ENCODE measurements at places on chromosomes 11 and 22.
A peak's percentile ranks its signal among the peaks of the same experiment; 100 is the strongest.

GRCh38 chr11:79439410-79439885 is 1.4 kb downstream of the TENM4 start:
- DNase-seq, result peak; percentile 40

DNA sequence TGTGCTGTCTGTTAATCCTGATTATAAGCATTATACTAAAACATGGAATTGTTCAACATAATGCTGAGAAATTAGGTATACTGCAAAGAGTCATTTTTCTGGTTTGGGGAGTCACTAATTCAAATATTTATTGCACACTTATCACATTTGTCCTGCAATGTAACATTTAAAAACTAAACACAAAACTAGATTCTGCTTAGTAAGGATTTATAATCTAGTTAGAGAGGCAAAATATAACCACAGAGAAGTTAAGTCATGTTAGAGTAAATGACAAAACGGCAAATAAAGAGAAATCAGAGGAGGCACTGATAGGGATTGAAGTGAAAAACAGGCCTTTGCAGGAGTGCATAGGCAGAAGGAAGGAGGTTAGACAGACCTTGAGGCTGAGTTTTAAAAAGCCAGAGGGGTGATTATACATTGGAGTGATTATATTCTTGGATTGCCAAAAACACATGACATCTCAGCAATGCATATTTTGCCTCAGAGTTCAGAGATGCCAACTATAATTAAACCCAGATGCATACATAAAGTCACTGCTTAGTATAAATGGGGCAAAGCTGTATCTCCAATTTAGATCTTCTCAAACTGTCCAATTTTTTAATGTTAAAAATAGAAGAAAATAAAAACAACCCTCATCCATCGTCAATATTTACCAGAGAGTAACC is 49.7 kb downstream of the CCDC34 start:
- no peak for DNase-seq

GRCh38 chr11:43916621-43917020 is 25.8 kb upstream of the C11orf96 start:
- no peak for DNase-seq

GRCh38 chr11:17260020-17260419 is 16.5 kb upstream of the NUCB2 start:
- no peak for DNase-seq

GRCh38 chr11:46529095-46529905 is 64.5 kb downstream of the AMBRA1 start:
- peak; percentile 85 for DNase-seq

- DNase-seq, result peak; percentile 83
Observed at GRCh38 chr11:128290106-128290840, 297.1 kb downstream of the ETS1 start.

GRCh38 chr11:8233691-8234424 is 29.8 kb downstream of the LMO1 start:
- DNase-seq, result peak; percentile 45

DNA sequence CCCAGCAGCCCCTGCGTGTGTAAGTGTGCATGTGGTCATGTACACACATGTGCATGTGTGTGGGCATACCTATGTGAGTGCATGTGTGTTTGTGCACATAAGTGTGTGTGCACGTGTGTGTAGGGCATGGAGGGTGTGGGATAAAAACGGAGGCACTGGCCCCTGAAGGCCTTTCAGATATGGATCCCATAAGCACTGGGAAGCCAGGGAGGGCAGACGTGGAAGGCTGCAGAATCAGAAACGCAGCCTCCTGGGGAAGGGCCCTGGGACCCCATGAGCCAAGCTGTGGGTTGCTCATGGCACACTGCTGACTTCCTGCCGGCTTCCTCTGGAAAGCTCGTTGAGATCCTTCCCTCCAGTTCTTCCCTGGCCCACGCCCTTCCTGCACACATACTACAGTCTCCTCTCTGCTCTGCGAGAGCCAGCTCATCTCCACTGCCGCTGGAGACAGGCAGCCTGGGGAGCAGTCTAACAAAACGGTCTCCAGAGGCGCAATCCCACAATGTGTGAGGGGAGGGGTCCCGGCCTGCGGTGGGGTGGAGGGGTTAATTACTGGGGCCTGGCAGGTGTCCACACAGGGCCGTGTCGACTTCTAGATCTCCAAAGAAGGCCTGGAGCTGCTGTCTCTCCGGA is 435.2 kb upstream of the B3GAT1 start:
- DNase-seq, result no peak

- DNase-seq, result peak; percentile 82
Observed at GRCh38 chr11:79173615-79174014, 267.2 kb downstream of the TENM4 start.

DNA sequence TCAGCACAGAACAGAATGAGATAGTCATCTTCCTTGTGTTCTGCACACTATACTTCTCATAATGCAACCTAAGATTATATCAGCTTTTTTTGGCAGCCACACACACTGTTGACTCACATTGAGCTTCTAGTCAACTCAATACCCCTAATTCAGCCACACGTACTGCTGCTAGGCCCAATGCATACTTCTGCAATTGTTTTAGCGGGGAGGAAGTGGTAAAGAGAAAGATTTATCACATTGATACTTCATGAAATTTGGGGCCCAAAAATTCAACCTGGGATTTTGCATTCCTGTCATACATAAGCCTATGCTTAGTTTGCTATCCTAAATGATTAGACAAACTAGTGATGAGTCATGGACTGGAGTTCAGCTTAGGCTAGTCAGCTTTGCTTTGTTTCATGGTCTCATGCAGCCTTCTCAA is 8.6 kb upstream of the UPB1 start:
- peak; percentile 79 for DNase-seq

GRCh38 chr22:39179401-39179827 is 26.9 kb upstream of the CBX7 start:
- no peak for DNase-seq

DNA sequence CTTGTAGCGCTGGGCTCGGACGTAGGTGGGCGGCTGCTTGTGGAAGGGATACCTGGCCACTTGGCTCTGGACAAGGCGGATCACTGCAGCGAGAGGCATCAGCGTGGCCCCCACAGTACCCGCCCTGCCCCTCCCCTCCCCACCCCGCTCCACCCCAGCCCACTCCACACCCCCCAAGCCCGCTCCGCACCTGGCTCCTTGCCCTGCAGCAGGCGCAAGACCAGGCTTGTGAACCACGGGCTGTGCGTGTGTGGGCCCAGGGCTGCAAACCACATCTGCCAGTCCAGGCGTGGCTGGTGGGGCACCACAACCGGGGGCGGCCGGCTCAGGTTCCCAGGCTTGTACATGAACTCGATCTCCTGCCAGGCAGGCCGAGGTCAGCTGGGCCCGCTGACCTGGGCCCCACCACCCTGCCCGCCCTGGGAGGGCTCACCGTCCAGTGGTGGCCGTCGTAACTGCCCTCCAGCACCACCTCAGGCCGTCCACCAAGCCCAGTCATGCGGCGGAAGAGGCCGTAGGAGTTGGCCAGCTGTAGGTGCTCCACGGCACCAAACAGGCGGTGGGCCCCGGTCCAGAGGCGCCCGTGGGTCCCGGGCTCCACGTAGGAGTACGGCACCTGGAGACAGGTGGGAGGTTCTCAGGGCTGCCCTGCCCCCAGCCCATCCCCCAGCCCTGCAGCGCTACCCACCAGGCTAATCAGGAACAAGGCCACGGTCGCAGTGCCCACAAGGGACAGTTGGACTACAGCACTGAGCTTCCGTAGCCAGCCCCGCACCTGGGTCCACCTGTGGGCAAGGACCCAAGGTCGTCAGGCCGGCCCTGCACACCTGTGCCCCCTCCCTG is 2.9 kb downstream of the LMF2 start:
- DNase-seq, result no peak

GRCh38 chr11:10454878-10455631 is at the start of gene AMPD3:
Gene AMPD3, plus strand, starts transcription at chr11:10455264. Its CDS starts 6,256 bp downstream, at chr11:10461520.
- peak; percentile 95 for DNase-seq

DNA sequence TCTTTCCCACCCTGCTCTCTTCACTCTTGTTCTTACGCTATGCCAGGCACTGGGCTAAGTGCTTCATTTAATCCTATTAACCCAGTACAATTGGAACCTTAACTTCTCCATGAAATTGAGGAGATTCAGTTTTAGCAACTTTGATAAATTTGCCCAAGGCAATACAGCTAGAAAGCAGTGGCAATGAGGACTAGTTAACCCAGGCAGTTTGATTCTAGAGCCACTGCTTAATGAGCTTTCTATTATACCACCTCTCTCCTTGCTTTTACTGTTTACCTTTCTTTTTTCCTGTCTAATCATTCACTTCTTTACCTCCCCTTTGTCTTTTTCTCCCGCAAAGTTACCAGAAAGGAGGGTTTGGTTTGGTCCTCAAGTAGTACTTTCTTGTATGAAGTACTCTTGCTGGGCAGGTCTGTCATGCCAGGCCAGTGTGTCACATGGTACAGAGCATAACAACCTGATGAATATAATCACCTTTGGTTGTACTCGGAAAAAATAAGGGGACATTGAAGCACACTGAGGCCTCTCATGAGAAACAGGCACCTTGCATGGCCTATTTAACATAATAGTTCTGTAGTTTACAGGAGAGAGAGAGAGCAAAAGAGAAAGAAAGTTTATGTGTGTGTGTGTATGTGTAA is 70.6 kb downstream of the PDHX start:
- no peak for DNase-seq

- DNase-seq, result no peak
Observed at GRCh38 chr22:17266251-17266971, 47.2 kb upstream of the ADA2 start.

- DNase-seq, result no peak
Observed at GRCh38 chr11:100918551-100919500, 210.8 kb downstream of the PGR start.

DNA sequence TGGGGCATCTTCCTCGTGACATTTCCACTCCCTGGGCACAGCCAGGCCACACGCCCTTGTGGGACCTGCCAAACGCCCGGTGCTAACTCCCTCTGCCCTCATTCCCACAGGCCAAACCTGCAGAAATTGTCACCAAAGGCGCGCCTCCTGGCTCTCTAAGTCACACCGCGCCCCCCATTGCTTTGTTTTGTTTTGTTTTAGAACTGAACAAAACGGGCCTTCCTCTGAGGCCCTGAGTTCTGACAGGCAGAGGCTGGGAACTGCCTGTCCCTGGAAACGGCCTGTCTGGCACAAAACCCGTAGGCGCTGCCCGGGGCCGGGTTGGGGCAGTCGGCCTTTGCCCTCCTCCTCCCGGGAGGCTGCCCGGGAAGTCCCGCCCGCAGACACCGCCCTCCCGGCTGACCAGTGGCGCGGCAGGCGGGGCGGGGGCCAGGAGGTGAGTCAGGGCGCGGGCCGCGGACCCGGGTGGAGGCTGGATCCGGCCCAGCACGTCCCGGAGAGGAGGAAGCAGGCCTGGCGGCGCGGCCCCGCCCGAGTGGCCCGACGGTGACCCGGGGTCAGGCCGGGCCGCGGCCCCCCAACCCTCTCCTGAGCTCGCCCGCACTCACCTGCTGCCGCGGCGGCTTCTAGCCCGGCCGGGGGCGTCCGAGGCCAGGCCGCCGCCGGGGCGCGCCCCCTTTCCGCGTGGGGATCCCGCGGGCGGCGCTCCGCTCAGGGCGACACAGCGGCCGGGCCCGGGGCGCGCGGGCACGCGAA is 465 bp downstream of the SUN2 start:
- peak; percentile 97 for DNase-seq

DNA sequence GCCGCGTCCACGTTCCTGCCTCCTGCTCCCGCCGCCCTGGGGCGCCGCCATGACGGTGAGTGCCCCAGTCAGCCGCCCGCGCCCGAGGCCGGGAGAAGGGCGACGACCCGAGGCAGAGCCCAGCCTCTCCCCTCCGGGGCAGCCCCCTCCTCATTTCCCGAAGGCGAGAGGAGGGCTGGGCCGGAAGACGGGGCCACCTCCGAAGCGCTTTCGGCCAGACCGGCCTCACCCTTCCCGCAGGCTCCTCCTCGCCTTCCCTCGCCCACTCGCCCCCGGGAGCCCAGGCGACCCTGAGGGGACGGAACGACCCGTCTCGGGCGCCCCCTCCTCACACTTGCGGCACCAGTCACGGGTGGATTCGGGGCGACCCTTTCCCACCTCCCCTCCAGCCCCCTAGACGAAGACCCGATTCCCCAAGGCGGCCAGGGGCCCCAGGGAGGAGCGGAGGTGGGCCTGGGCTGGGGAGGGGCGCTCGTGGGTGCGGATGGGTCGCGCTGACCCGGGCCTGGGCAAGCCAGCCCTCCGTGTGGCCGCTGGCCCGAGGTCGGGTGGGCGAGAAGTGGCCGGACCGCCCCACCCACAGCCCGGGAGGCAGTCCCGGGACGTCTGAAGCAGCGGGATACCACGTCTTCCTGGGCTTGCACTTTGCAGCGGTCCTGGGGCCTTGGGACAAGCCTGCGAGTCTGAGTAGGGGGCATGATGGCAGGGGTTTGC is 49.7 kb downstream of the TRIOBP start:
- DNase-seq, result no peak

DNA sequence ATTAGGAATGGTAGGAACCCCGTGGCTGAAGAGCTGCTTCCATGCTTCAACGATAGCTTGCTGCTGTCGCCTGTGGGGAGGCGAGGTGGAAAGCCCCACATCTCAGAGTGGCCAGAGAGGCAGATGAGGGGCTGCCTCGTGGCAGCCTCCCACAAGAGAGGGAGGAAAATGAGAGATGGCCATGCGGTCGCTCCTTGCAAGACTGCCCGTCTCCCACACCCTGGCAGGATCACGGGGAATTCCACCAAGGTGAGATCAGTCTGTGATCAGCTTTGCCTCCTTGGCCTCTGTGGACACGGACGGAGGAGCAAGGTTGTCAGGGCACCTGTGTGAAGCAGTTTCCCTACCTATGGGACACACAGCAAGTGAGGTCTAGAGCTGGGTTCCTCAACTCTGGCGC is 3.0 kb downstream of the CRYBA4 start:
- DNase-seq, result no peak

DNA sequence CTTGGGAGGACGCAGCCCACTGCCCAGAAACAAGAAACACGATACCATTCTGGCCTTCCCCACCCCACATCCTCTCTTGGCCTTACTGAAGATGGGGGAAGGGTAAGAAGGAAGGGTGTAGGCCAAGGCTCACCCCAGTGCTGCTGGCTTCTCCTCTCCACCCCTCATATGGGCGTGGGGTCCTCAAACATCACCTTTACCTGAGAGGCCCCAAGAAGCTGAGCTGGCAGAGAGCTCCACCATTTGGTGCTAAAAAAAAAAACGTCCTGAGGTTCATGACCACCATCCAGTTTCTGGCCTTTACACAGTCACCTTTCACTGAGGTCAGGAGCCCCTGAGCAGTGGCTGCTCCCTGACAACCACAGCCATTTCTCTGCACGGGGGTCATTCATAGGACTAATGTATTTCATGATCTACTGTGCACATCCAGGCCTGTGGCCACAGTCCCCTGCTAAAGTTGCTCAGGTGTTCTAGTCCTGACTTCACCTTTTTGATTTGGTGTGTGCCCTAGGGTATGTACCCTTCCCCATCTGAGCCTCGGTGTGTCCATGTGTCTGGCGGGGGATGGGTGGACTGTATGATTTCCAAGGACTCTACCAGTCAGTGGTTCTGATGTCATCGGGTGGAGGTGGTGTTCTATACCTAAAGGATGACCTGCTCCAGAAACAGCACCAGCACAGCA is 15.1 kb downstream of the RHOG start:
- DNase-seq, result no peak

DNA sequence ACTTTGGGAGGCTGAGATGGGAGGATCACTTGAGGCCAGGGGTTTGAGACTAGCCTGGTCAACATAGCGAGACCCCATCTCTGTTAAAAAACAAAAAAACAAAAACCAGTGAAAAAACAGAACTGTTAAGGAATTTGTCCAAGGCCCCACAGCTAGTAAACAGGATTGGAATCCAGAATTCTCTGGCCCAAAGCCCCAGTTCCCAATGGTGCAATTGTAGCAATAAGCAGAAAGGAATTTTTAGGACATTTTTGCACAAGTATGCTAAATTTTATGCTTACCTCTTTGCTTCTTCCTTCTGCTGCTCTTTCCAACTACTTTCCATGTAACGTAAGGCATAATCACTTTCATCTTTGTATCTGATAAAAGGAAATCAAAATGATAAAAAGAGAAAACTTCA is 11.6 kb downstream of the MISFA start:
- DNase-seq, result peak; percentile 37

- no peak for DNase-seq
Observed at GRCh38 chr11:132937016-132937415, 595.3 kb downstream of the OPCML start.
